ENCODE measurements at places on chromosomes 7 and 10.

DNA sequence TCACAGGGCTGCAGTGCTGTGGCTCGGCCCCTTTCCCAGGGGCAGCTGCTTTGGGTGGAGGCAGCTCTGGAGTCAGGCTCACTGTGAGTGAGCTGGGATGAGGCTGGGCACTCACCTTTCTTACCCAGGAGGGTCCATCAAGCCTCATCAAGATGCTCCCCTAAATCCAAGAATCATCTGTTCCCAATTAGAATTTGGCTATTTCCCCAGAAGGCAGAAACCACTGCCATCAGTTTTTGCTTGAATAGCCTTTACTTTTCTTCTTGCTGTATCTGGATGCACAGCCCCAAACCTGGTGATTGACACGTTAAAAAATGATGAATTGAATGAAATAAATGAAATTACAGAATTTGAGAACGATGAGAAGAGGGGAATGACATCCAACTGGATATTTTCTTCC, 74.3 kb upstream of the LYZL1 start:
- DNase-seq: no peak

DNA sequence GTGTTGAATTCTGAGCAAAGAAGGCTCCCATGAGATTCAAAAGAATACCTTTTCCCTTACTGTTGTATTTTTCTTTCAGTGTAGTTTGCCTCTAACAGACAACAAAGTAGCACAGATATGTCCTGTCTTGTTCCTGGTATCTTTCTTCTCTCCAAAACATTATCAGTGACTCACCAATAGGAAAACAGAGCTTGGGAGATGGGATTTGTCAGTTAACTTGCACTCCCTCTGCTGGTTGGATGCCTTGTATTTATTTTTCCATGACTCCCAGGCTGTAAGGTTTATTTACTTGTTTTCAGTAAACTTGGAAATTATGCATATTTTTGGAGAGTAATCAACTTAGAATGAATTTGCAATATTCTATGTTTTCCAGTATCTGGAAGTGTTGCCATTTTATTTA, 129.7 kb downstream of the SAMD9 start:
- no peak for DNase-seq

GRCh38 chr7:123539871-123540270, 5.5 kb upstream of the IQUB start:
- DNase-seq: no peak

DNA sequence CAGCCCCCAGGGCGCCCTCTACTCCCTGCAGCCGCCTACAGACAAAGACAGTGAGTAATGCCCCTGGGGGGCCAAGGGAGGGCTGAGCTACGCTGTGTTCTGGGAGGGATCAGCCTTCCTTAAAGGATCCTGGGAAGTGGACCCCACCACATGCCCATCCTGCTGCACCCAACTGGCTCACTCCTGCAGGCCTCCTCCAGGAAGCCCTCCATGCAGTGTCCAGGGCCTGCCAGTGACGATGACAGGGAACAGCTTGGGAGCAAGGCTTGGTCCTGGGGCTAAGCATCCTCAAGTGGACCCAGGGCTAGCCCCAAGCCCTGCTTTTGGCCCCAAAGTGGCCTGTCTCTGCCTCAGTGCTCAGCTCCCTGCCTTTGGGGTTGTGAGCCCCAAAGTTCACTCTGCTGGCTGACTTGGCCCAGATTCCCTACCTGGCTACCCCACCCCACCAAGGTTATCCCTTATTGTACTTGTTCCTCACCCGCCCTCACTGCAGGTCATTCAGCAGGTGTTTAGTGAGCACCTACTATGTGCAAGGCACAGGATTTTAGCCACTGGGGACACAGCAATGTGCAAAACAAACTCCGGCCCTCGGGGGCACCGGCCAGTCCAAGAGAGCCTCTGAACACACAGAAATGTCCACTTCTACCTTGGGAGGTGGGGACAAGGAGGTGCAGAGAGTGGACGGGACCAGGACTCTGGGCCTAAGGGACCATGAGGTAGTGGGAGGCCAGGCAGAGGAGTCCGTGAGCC, 83.5 kb downstream of the MYL10 start:
- no peak for DNase-seq

- DNase-seq: no peak
These were observed 13.2 kb downstream of the ACBD7 start for GRCh38 chr10:15075421-15075820.

GRCh38 chr7:156929789-156930539, 19.5 kb upstream of the NOM1 start:
- no peak for DNase-seq

DNA sequence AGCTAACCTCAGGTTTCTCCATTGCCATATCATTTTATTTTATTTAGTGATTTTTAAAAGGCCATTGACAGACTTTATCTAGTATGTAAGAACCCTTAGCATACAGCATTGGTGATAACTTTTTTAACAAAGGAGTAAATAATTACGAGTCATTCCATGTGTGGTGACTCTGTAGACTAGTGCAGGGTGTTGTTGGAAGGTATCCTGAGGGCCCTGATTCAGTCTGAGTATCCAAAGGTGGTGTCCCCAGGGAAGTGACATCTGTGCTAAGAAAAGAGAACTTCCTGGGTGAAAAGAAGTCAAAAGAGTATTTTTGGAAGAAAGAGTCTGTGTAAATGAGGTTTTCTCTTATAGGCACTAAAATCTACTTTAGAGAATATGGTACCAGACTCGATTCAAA, 308.4 kb downstream of the C7orf25 start:
- DNase-seq: no peak

DNA sequence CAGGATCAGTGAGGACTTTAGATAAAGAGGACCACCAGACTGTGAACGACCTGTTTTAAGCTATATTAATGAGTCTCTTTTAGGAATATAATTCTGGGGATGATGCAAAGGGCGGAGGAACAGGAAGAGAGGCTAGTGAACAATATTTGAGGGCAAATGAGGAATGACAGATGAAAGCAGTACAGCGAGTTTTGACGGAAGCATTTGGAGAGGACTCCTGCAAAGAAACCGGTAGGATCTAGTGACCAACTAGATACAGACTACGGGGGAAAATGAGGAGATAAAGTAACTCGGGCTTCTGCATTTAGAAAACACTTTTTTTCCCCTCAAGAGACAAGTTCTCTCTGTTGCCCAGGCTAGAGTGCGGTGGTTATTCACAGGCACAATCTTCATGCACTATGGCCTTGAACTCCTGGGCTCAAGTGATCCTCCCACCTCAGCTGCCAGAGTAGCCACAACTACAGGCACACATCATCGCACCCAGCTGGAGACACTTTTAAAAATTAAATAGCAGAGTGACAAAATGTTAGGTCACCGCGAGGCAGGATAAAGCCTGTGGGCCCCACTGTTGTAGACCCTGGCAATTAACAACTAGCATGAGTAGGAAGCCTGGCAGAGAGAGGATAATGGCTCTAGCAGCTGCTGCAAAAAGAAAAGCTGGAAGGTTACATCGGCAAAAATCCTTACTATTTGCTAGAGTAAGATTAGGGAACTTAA, 143.2 kb downstream of the SRPK2 start:
- no peak for DNase-seq

DNA sequence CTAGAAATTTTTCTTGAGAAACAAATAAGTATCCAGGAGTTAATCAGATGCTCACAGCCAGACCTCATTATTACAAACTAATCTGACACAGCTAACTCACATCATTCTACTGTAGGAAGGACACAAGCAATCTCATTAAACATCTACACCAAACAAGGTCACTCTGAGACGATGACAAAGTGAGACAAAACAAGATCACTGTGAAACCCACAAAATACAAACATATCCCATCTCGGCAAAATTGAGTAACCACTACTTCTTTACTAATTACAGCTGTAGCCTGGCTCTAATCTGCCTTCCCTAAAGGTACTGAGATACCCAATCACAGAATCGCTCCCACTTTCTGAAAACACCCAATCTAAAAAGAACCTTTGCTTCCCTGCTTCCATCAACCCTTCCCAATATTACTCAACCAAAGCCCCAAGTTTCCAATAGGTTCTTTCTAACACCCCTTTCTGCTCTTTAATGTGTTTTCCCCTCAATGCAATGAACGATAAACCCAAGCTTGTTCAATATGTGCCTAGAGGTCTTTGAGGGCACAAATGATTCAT, 26.9 kb downstream of the CCDC6 start:
- no peak for DNase-seq

DNA sequence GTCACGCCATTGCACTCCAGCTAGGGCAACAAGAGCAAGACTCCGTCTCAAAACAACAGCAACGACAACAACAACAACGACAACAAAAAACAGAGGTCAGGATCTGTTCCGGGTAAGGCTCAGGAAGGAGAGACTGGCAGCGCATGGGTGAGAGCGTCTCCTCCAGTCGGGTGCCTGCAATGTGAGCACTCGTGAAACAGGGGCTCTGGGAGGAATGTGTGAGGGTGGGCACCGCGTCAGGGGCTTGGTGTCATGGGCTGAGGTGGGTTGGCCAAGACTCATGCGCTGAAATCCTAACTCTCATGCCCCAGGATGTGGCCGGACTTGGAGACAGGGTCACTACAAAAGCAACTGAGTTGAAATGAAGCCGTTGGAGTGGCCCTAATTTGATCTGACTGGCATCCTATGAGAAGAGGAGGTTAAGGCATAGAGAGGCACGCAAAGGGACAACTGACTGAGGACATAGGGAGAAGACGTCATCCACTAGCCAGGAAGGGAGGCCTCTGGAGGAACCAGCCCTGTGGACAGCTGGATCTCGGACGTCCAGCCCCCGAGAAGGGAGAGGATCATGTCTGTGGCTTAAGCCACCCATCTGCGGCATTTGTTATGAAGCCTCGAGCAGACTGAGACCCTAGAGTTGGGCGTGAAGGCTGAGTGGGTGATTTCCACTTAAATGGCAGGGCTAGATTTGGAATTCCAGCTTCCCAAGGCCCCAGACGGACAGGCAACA, 241.5 kb upstream of the PITRM1 start:
- DNase-seq: no peak

- no peak for DNase-seq
These were observed 381.3 kb downstream of the NRG3 start for GRCh38 chr10:82256275-82256674.

DNA sequence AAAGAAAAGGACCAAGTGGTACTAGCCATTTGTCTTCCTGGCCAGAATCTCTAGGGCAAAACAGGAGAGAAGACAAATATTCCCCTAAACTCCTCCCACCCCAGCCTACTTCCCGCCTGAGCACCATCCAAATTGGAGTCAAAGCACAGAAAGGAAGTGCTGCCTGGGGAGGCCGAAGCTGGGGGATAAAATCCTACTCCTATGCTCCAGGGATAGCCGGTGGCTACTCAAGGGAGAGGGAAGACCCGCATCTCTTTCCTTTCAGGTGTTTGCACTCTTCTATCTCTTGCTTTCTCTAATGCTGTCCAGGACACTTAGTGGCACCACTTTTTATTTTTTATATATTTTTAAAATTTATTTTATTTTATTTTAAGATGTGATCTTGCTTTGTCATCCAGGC, 7.1 kb upstream of the DUSP5 start:
- no peak for DNase-seq

DNA sequence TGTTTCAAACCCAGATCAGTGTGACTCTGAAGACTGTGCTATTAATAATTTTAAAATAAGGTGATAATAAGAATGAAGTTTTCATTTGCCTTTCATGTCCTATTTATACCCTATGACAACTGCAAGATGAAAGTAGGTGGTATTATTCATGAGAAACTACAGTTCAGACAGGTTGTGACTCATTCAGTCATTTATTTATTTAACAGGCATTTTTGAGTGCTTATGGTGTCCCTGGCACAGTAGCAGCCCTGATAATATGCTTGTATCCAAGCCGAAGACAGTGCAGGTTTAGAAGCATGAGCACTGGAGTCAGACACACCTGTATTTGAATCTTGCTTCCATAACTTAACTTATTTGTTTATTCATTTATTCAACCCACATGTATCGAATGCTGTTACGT, 87.1 kb downstream of the FZD1 start:
- no peak for DNase-seq

DNA sequence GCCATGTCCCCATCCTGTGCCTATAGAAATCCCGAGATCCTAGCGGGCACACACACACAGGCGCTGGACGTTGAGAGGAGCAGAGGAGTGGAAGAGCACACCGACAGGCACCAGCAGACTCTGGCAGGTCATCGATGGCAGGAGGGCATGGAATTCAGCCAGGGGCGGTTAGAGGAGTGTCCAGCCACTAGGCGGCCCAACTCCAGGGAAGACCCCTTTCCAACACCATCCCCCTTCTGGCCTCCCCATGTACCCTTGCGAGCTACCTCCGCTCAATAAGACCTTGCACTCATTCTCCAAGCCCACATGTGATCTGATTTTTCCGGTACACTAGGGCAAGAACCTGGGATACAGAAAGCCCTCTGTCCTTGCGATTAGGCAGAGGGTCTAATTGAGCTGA, 356.0 kb upstream of the DPP6 start:
- no peak for DNase-seq

DNA sequence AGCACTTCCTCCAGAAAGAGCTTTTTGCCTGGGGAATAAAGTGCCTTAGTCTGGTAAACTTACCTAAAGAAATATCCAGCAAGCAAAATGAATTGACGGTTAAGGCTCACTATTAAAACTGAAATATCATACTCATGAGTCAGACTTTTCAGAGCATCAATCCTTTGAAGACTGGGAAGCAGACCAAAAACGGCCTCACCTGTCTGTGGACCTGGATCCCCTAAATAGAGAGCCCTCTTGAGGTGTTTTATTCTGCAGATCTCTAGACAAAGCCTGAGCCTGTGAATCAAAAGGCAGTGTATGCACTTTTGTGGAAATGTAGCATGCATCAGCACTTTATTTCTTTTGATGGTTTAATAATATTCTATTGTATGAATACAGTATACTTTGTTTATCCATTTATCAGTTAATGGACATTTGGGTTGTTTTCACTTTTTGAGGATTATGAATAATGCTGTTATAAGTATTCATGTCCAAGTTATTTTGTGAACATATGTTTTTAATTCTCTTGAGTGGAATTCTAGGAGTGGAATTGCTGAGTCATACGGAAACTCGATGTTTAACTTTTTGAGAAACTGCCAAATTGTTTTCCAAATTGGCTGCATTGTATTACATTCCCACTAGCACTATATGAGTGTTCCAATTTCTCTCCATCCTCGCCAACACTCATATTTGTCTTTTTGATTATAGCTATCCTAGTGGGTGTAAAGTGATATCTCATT, 449.0 kb upstream of the IGFBP3 start:
- DNase-seq: no peak

- DNase-seq: no peak
These were observed 12.3 kb downstream of the EGFR start for GRCh38 chr7:55031075-55031474.

DNA sequence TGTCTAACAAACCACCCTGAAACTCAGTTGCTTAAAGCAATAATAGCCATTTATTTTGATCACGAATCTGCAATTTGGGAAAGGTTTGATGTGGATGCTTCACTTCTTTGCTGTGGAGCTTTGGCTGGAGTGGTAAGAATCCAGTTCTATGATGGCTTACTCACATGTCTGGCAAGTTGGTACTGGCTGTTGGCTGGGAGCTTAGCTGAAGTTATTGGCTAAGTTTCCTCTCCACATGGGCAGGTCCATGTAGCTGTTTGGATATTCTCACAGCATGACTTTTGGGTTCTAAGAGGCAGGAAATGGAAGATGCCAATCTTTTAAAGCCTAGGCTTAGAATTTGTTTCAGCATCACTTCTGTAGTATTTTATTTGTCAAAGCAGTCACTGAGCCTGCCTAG, 277.6 kb upstream of the NRP1 start:
- DNase-seq: no peak

GRCh38 chr7:66497346-66497745, 131.3 kb upstream of the KCTD7 start:
- no peak for DNase-seq

- no peak for DNase-seq
These were observed 32.6 kb downstream of the NIPSNAP2 start for GRCh38 chr7:55996856-55997500.

- DNase-seq: no peak
These were observed 13.8 kb downstream of the CYP3A5 start for GRCh38 chr7:99666013-99666395.
